ENCODE measurements at places on chromosomes 6 and 20.

- peaks cover 7% of the 10 kb centered on the region for H3K4me1 ChIP-seq
- peaks cover 16% of the 10 kb centered on the region for H3K27me3 ChIP-seq
- no peak overlapping the region for H3K27ac ChIP-seq
- no peak for DNase-seq
Observed at GRCh38 chr6:136365776-136366354, 76.2 kb upstream of the BCLAF1 start.

DNA sequence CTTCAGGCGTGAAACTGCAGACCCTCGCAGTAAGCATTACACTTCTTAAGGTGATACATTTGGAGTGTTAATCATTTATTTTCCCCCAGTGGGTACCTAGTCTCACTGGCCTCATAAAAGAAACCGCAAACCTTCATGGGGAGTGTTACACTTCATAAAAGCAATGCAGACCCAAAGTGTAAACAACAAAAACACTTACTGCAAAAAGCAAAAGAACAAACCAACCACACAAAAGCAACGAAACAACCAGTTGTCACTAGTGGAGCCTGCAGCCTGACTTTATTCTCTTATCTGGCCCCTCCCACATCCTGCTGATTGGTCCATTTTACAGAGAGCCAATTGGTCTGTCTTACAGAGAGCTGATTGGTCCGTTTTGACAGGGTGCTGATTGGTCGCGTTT is 23.8 kb downstream of the LY86 start:
- H3K27me3 ChIP-seq = no peaks in the 10 kb centered on the region
- H3K36me3 ChIP-seq = no peaks in the 10 kb centered on the region
- DNase-seq = no peak
- H3K4me3 ChIP-seq = no peak overlapping the region
- no peak overlapping the region for H3K27ac ChIP-seq
- H3K4me1 ChIP-seq = peaks cover 37% of the 10 kb centered on the region

GRCh38 chr6:41546866-41547798 is 951 bp downstream of the FOXP4 start:
- DNase-seq = no peak
- peaks cover 8% of the 10 kb centered on the region for H3K36me3 ChIP-seq
- peak overlapping the region; percentile 92 for H3K4me3 ChIP-seq
- no peaks in the 10 kb centered on the region for H3K27me3 ChIP-seq
- H3K27ac ChIP-seq = no peak overlapping the region

DNA sequence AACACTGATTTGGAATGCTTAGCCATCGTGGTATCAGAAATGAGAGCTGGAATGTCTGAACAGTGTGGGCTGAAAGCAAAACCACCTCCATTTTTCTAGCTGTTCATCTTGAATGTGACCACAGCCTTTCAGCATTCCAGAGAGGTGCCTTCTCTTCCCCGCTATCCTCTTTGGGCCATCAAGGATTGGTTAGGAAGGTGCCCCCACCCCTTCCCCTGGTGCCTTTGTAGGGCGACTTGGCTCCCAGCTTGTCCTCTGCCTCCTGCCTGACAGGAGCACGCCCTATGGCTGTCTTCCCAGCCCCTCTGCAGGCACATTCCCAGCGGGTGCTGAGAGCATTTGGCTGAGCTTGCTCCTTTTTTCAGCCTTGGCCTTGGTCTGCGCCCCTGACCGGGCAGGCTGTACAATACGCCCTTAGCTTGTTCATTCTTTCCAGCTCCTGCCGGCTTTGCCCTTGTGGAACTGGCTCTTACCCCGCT is 97.5 kb downstream of the ARMC2 start:
- peaks cover 27% of the 10 kb centered on the region for H3K4me1 ChIP-seq
- no peaks in the 10 kb centered on the region for H3K27me3 ChIP-seq
- no peaks in the 10 kb centered on the region for H3K36me3 ChIP-seq
- no peak for DNase-seq

GRCh38 chr6:150639823-150640331 is 40.2 kb downstream of the PLEKHG1 start:
- H3K27ac ChIP-seq = peak overlapping the region; percentile 22
- peaks cover 16% of the 10 kb centered on the region for H3K4me1 ChIP-seq
- no peaks in the 10 kb centered on the region for H3K27me3 ChIP-seq

GRCh38 chr20:62622877-62623487 is 19.3 kb upstream of the SLCO4A1 start:
- peaks cover 14% of the 10 kb centered on the region for H3K4me1 ChIP-seq
- no peak for DNase-seq
- peak overlapping the region; percentile 80 for H3K4me3 ChIP-seq
- H3K27ac ChIP-seq = peak overlapping the region; percentile 77
- H3K36me3 ChIP-seq = no peaks in the 10 kb centered on the region
- H3K27me3 ChIP-seq = no peaks in the 10 kb centered on the region

DNA sequence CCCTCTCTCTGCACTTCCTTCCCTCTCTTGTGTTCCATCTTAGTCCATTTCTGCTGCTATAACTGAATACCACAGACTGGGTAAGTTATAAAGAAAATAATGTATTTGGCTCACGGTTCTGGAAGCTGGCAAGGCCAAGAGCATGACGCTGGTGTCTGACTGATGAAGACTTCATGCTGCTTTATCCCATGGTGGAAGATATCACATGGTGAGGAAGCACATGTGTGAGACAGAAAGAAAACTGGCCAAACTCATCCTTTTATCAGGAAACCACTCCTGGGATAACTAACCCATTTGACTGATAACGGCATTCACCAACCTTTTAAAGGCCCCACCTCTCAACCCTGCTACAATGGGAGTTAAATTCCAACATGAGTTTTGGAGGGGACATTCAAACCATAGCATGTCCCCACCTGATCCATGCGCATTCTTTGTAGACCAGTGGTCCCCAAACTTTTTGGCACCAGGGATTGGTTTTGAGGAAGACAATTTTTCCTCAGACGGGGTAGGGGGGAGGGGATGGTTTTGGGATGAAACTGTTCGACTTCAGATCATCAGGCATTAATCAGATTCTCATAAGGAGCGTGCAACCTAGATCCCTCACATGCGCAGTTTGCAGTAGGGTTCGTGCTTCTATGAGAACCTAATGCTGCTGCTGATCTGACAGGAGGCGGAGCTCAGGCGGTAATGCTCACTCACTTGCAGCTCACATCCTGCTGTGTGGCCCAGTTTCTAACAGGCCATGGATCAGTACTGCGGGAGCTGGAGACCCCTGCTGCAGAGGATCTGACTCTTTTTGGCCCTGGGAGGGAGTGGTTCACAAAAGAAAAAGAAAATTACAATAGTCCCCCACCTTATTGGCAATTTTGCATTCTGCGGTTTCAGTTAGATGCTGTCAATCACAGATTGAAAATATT is 71.7 kb upstream of the RNF24 start:
- H3K36me3 ChIP-seq = peaks cover 2% of the 10 kb centered on the region
- H3K27me3 ChIP-seq = no peaks in the 10 kb centered on the region
- peaks cover 25% of the 10 kb centered on the region for H3K4me1 ChIP-seq
- no peak overlapping the region for H3K27ac ChIP-seq
- no peak overlapping the region for H3K4me3 ChIP-seq

Data from T-helper 17 cell (primary cell).